ENCODE measurements at places on chromosomes 7 and 10.

DNA sequence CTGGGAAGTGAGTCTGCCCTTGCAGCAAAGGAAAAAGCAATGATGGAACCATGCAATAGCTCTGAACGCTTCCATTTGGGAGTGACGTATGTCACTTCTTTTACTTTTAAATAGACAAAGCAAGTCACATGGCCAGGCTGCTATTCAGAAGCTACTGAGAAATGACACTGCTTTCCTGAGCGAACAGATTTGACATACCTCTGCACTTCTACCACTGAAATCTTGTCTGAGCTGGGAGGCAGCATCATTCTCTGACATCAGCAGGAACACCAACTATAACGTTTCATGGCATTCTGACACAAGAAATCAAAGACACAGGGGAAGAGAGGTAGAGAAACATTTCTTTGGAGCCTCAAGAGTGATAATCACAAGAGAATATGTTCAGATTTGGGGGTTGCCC lies 271.1 kb downstream of the SNX13 start:
- no peak for DNase-seq

- no peak for DNase-seq
Observed at GRCh38 chr10:84551437-84552120, 223.2 kb downstream of the CCSER2 start.

DNA sequence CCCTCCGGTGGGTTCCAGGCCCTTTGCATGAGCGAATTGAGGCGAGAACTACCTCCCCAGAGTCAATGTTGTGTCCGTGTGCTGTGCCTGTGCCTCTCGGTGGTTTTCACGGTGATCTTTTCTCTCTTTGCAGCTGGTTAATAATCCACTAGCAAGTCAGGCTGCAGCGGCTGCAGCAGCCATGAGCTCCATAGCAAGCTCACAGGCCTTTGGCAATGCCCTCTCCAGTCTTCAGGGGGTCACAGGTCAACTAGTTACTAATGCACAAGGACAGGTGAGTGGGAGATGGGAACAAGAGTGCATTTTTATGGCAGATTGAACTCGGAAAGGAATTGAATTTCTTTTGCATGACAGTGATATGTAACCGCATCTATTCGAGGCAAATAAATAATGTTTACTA lies 159.7 kb upstream of the YAE1 start:
- DNase-seq = no peak

GRCh38 chr7:93992421-93993110 lies 11.6 kb downstream of the BET1 start:
- no peak for DNase-seq

GRCh38 chr10:46515366-46515765 lies 41.1 kb downstream of the GPRIN2 start:
- DNase-seq = no peak

- no peak for DNase-seq
Observed at GRCh38 chr7:42876182-42877068, 35.4 kb downstream of the C7orf25 start.

DNA sequence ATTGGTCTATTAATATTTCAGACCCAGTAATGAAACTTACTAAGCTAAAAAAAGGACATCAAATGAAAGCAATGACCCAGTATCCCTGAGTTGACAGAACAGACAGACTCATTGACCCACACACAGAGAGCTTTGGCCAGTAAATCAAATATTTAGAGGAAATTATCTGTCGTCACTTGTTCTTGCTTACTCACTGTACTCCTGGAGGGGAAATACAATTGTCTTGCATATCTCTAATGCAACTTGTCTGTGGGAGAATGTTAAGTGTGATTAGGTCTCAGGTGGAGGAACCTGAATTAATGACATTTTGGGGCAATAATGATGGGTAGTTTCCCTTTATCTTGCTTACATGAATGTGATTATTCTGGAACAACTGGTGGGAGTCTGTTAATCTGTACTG lies 80.4 kb downstream of the CUBN start:
- no peak for DNase-seq

Measured in LNCaP clone FGC (cell line).